ENCODE measurements at places on chromosomes 6 and 20.

GRCh38 chr6:38212579-38212978 lies 393.1 kb downstream of the ZFAND3 start:
- DNase-seq, result no peak

GRCh38 chr6:53465732-53466131 lies 79.2 kb downstream of the GCLC start:
- no peak for DNase-seq

GRCh38 chr6:11203306-11204004 lies 29.0 kb downstream of the NEDD9 start:
- no peak for DNase-seq

DNA sequence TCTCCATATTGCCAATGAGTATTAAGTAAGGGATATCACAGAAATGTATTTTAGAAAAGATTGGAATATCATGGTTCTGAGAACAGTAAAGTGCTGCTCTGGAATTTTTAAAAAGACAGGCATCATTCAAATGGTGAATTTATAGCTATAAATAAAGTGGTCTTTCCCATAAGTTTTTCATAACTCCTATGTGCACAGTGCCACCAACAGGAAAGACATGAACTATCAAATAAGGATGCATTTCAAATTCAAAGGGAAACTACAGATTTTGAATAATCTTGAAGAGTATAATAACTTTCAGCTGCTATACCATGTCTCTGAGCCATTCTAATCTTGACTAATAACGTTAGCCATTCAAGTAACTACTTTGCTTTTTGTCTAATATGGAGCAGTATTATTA lies 456.8 kb upstream of the GJE1 start:
- peak; percentile 20 for DNase-seq

GRCh38 chr6:95127261-95127660 lies 450.1 kb upstream of the MANEA start:
- DNase-seq, result no peak

DNA sequence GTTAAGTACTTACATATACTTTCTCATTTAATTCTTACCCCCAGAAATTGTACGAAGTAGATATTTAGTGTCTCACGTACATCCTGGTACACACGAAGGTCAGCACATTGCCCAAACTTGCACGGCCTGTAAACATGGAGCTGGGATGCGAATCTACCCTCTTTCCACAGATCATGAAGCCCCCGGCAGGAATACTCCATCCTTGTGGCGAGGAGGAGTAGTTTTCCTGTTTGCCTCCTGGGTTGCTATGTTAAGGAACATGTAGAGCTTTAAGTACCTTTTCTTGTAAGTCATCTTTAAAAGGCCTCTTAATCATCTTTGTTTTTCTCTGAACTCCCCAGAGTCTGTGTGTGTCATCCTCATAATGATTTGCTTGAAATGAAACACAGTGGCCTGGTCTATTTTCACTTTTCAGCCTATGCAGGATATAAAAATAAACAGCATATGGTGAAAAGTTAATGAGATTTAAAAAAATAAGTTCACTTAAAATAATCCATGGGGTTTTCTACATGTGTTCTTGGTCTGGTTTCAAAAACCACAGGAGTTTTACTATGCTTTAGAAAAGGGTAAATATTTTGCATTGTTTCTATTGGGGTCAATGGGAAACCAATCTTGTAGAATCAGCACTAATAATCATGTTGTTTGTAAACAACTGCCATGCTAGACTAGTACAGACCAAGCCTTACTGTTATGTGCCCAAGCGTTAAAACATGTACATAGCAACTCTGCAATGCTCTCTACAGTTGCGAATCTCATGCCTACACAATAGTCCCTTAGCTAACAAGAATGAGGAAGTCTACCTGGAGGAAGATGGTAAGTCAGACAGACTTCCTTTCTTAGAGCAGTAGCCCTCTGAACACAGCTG lies 9.3 kb upstream of the ARID1B start:
- no peak for DNase-seq

DNA sequence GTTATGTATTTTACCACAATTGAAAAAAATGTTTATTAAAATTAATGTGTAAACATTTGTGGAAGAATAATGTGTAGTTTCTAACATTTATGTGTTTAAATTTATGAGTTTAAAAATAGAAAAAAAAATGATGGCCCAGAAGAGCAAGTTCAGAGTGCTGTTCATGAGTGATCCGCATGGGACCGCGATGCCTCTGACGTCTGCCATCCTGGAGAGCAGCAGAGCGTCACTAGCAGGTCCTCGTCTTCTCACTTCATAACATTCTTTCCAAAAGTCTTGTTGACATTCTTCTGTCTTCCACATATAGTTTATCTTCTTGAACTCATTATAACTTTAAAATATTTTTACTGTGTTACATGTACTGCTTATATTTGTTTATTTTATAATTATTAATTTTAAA lies 15.5 kb downstream of the BTNL2 start:
- DNase-seq, result no peak

GRCh38 chr6:43541774-43542471 lies 25.0 kb downstream of the POLR1C start:
- DNase-seq, result no peak

DNA sequence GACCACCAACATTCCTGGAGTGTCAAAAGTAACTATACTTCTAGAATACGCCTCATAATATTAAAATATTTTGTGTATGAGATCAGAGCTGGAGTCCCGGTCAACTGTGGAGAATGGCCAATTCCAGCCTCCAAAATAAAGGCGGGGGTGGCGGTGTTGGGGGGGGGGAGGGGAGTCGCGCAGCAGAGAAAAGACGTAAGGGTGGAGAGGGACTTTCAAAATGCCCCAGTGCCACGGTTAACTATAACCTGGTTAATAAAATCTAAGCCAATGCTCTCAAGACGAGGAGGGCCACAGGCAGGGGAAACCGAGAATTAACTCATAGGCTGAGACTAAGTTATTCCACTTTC lies 1.3 kb downstream of the NUP153 start:
- DNase-seq, result peak; percentile 86

- no peak for DNase-seq
Measured at GRCh38 chr6:24666097-24666640, 530 bp downstream of the TDP2 start.

DNA sequence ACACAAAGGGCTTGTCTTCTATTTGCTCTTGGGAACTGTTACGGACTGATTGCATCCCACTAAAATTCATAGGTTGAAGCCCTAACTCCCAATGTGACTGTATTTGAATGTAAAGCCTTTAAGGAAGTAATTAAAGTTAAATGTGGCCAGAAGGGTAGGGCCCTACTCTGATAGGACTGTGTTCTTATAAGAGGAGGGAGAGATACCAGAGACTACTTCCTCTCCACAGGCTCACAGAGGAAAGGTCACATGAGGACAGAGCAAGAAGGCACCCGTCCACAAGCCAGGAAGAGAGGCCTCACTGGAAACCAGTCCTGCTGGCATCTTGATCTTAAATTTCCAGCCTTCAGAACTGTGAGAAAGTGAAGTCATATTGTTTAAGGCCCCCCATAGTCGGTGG lies 211.9 kb downstream of the CDH26 start:
- DNase-seq, result no peak

GRCh38 chr6:154569156-154569862 lies 58.8 kb upstream of the CNKSR3 start:
- DNase-seq, result no peak

GRCh38 chr6:137873273-137873762 lies 6.3 kb downstream of the TNFAIP3 start:
- DNase-seq, result peak; percentile 53

- DNase-seq, result no peak
Measured at GRCh38 chr6:109508166-109508860, 25.3 kb upstream of the ZBTB24 start.

- no peak for DNase-seq
Measured at GRCh38 chr6:49325891-49326290, 137.2 kb downstream of the MMUT start.

- DNase-seq, result no peak
Measured at GRCh38 chr20:51712501-51713212, 55.5 kb downstream of the ATP9A start.

GRCh38 chr6:111872401-111873177 lies 663 bp downstream of the FYN start:
- peak; percentile 90 for DNase-seq

DNA sequence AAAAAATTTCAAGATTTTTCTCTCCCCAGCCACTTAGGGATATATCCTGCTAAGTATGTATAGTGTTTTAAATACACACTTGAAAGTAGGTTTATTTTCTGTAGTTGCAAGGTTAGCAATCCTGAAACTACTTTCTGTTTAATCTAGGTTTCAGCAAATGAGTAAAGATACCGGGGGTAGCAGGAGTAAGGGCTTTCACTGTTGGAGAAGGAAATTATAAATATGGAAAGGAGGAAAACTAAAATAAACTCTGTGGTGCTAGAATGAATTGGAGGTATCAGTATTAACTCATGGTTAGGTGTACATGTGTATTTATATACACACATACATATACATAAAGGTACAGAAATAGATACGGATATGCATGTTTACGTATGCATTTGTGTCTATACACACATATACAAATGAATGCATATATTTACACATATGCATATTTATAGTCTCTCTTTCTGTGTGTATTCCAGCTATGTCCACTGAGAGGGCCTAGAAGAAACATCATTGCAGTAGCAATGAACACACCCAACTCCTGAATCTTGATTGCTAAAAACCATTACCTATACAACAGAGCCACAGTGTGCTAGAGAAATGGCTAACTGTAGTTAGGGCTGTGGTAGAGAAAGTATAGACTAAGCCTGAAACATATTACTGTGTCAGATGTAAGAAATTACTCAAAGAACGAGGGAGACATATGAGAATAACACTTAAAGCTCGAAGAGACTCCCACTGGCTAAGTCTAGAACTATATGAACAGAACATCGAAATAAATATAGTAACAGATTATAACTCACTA lies 95.9 kb upstream of the EMILIN3 start:
- DNase-seq, result no peak

GRCh38 chr6:143562143-143562542 lies 50.6 kb upstream of the FUCA2 start:
- DNase-seq, result no peak

- DNase-seq, result no peak
Measured at GRCh38 chr6:331622-332521, 39.6 kb downstream of the DUSP22 start.

- no peak for DNase-seq
Measured at GRCh38 chr6:113960795-113961194, 10.2 kb downstream of the HDAC2 start.

GRCh38 chr6:8269872-8270454 lies 165.4 kb downstream of the SLC35B3 start:
- no peak for DNase-seq

GRCh38 chr6:16345449-16346330 lies 107.3 kb downstream of the GMPR start:
- DNase-seq, result peak; percentile 90

DNA sequence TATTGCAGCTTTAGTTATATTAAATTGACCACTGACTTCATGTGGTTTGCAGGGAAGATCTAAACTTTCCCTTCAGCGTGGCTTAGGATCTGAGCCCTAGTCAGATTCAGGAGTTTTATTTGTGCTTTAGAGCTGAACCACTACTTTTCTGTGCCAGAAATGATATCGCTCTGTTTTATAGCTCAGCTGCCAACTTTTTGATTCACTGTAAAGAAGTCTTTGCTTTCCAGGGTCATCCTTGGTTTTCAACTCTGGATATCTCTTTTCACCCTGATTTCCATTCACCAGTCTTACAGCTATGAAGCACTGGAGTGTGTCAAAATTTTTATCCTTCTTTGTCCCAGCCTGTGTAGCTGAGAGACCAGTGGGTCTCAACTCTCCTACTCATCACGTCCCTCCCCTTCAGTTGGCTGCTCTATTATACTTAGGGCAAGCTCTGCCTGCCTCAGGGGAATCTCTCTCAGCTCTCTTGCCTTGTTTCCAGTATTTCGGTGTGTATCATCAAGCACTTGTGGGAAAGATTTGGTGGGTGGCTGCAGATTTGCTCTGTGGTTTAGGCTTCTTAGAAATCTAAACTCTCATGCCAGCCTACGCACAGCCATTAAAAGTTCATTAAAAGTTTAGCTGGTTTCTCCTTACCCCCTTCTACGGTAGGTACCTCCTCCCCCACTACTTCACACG lies 425.5 kb downstream of the TENT5A start:
- DNase-seq, result no peak

- no peak for DNase-seq
Measured at GRCh38 chr6:43956478-43956877, 170.8 kb downstream of the MRPL14 start.

DNA sequence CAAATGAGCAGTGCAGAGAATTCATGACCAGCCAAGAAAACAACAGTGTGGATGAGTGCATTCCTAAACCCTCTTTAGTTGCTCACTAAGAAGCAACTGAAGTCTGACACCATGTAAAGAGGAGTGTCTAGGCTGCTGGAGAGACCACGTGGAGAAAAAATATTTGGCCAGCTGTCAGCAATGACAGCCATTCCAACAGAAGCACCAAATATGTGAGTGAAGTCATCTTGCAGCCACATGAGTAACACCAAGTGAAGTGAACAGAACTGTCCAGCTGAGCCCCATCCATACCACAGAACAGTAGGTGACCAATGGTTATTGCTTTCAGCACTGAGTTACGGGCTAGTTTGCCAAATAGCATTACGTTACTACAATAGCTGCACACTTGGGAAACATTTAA lies 89.4 kb downstream of the TBXT start:
- peak; percentile 57 for DNase-seq

GRCh38 chr20:47664744-47665143 lies 120.5 kb downstream of the SULF2 start:
- no peak for DNase-seq

DNA sequence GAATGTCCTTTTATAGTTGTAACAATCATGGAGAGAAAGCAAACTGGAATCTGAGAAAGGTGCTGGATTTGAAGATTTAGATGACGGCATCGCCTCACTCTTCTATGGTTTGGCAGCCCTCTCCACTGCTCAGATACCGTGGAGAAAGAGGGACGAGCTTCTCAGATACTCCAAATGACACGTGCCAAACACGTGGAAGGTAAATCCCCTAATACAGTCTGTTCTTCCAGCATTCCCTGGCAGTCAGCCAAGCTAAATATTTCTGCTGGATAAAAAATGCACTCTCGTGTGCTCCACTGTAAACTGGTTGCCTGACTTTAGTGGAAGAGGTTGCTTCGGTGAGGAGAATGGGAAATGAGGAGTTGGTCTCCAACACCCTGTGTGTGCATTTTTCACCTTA lies 16.7 kb upstream of the PRDM1 start:
- DNase-seq, result peak; percentile 77

- no peak for DNase-seq
Measured at GRCh38 chr6:52731719-52732118, 31.6 kb downstream of the GSTA2 start.

DNA sequence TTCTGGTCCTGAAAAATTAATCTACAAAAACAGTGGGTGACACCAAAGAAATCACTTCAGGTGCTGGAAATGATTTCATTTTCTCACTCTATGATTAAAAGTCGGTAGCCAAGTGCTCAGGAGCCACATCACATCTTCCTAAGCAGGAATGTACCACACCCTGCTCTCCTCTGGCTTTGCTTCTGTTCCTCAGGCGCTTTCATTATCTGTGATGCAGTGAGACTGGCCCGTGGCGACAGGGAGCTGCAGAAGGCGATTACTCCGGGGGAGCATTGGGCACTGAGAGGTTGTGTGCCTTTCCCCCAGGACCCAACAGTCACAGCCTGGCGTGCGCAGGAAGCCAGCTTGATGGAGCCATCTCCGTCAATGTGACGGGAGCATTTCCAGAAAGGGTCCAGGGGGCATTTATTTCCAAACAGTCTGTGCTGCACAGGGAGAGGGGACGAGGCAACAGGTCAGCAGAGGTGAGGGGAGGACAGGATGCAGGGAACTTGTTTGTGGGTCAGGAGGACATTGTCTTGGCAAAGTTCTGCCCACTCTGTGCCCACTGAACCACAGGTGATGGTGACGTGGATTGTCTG lies 5.6 kb upstream of the ZNF831 start:
- DNase-seq, result no peak

- DNase-seq, result no peak
Measured at GRCh38 chr20:46920114-46920513, 25.5 kb downstream of the EYA2 start.
